Astrocyte (in vitro differentiated cells and primary cell): ENCODE measurements at places on chromosomes 4 and X. TPM values are rescaled to one million over a fixed set of nuclear protein-coding genes. Genes with fewer than 3 reads are reported as not detected.

DNA sequence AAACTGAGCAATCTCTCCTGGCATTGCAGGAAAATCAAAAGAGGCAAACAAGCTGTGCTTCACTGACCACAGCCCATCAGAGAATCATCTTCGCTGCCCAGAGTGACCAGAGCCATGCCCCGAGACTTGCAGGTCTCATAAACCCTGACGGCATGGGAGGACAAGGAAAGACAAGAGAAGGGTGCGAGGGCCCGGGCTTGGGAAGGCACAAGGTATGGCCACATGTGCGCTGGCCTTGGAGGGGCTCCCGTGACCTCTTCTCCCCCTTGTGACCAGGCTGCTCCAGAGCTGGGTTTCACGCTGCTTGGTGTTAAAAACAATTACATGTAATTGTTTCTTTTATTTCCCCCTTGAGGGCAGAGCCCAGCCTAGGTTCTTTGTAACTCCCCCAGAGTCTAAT lies 20.8 kb downstream of the DCTD start:
- no peak for DNase-seq

GRCh38 chr4:132071815-132072214 lies 1077.3 kb upstream of the PCDH10 start:
- DNase-seq, result peak; percentile 44

The TMPRSS11A gene
- not detected in 2 replicates for total RNA-seq

The NUDT10 gene
- total RNA-seq, result 5.6 and 6.6 TPM in 2 replicates

The CABS1 gene
- total RNA-seq, result not detected in 2 replicates
